Placental pericyte (primary cell): ENCODE measurements at places on chromosomes 4 and X. TPM values are rescaled to one million over a fixed set of nuclear protein-coding genes. Genes with fewer than 3 reads are reported as not detected.

Gene FRG2
- total RNA-seq: not detected in 2 replicates

Gene LIMCH1
- total RNA-seq: 0.72 and 20.4 TPM in 2 replicates

Gene HMGB2
- 45.1 and 52.0 TPM in 2 replicates for total RNA-seq

Gene MAGED2
- 160 and 219 TPM in 2 replicates for total RNA-seq

Gene DRD5
- not detected in 2 replicates for total RNA-seq

Gene MAOA
- total RNA-seq: 0.44 and 1.0 TPM in 2 replicates

Gene PHOX2B
- total RNA-seq: not detected in 2 replicates

Gene TXK
- total RNA-seq: 0.29 TPM in 1 of 2 replicates, not detected in the other

Gene PAGE5
- not detected in 2 replicates for total RNA-seq

Gene TENM3
- 23.0 and 74.2 TPM in 2 replicates for total RNA-seq

Gene SRPX2
- 40.9 and 73.2 TPM in 2 replicates for total RNA-seq

Gene ARHGAP10
- 24.1 and 59.3 TPM in 2 replicates for total RNA-seq

Gene NPFFR2
- 6.1 and 9.0 TPM in 2 replicates for total RNA-seq

Gene RHOXF2
- total RNA-seq: not detected in 2 replicates

Gene RASL11B
- 0.66 TPM in 1 of 2 replicates, not detected in the other for total RNA-seq

Gene UGT8
- 0.14 and 0.44 TPM in 2 replicates for total RNA-seq

Gene TMPRSS11E
- total RNA-seq: not detected in 2 replicates

Gene GUCY1A1
- total RNA-seq: 0.14 and 0.44 TPM in 2 replicates

Gene SPANXN5
- total RNA-seq: not detected in 2 replicates
